Osteoblast (primary cell): ENCODE measurements at places on chromosomes 7 and 10. TPM values are rescaled to one million over a fixed set of nuclear protein-coding genes. Genes with fewer than 3 reads are reported as not detected.
A peak's percentile ranks its signal among the peaks of the same experiment; 100 is the strongest.

GRCh38 chr7:30238721-30239441 is 45.5 kb upstream of the ZNRF2 start:
- no peak for DNase-seq

GRCh38 chr7:44338600-44338999 is 13.2 kb upstream of the CAMK2B start:
- no peak for DNase-seq

GRCh38 chr7:106595922-106596321 is 65.0 kb downstream of the CCDC71L start:
- no peak for DNase-seq

GRCh38 chr10:10734356-10735064 is 283.2 kb upstream of the CELF2 start:
- no peak for DNase-seq

- DNase-seq = no peak
Observed at GRCh38 chr10:130236711-130237110, 100.5 kb downstream of the GLRX3 start.

GRCh38 chr10:130231251-130231741 is 95.1 kb downstream of the GLRX3 start:
- no peak for DNase-seq

DNA sequence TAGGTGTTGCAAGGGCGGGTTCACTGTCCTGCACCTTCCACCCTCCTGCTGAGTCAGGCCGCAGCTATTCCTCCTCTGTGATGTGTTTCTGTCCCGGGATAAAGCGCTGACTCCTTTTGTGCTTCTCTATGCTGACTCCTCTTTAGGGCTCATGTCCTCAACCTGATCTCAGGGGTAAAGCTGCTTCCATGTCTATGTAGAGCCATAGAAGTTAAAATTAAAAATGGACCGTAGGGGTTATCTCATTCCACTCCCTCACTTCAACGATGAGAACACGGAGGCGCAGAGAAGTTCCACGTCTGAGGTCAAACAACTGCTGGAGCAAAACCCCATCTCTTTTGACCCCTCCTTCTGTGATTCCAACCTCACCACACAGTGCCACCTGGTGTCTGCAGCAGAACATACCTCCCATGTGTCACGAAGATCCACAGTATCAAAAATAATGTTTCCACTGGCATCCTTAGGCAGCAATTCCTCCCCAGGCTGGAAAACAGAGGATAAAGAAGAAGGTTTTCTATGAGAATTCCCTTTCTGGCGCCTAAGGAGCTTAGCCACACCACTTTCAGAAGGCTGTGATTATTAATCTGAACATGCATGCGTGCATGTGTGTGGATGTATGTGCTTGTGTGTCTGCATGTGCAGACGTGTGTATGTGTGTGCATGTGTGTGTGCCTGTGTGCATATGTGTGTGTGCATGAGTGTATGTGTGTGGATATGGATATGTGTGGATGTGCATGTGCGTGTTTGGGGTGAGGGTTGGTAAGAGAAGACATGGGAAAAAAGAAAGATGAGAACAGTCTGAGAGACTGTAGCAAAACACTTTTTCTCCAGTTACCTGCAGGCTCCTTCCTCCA is 81.2 kb upstream of the UCN3 start:
- DNase-seq = no peak

GRCh38 chr10:88805361-88805760 is 2.8 kb downstream of the LIPM start:
- no peak for DNase-seq

DNA sequence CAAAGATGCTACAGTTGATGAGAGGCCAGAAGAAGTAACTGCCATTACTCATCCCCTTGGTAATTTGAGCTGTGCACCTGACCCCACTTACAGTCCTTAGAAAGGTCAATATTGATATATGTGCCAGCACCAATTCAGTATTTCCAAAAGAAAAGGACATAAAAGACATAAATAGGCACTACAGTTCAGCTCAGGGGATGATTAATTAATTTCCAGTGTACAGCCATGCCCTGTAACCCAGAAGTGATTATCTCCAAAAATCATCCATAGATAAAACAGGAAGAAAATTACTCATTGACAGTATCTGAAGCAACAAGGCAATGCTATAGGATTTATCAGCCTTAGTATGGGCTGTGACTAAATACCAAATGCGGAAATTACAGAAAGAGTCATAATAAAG is 82.4 kb downstream of the PHYHIPL start:
- no peak for DNase-seq

DNA sequence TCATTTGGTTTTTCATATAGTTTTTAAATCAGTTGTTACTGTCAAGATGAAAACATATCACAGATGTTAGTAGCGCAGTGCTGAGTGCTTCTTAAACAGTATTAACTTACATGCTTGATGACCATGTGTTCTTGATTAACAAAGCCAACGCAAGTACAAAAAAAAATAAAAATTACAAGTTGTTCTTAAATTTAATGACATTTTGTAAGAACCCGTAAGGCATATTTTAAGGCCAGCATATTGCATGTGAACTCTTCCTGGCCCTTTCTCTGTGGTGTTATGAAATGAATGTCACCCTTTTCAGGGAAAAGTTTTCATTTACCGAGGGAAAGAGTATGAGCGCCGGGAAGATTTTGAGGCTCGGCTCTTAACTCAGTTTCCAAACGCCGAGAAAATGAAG is 140.4 kb upstream of the NPS start:
- no peak for DNase-seq

DNA sequence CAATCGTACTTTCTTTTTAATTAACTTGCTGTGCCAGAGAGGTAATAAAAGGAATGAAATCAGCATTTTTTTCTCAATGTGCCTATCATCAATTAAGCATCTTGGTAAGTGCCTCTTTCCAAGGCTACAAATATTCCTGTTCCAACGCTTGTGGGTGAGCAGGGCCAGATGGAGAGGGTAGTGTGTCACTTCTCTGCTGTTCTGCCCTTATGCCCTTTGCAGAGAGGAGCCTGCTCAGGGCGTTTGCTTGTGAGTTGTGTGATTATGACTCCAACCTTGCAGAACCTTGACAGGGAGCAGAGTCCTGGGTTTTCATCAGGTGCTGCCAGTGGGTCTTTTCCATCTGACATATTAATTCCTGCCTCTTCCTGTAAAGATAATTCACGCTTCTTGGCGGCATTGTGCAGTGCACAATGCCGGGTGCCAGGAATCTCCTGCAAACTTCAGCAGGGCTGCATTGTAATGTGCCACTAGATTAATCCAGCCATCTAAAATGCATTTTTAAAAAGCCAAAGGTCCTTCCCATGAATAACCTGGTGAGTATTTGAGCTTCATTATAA is 234.4 kb downstream of the ARHGAP12 start:
- no peak for DNase-seq

- no peak for DNase-seq
Observed at GRCh38 chr7:64101943-64102655, 56.9 kb downstream of the ZNF727 start.

- peak; percentile 83 for DNase-seq
Observed at GRCh38 chr10:96967847-96968246, 135.7 kb downstream of the LCOR start.

DNA sequence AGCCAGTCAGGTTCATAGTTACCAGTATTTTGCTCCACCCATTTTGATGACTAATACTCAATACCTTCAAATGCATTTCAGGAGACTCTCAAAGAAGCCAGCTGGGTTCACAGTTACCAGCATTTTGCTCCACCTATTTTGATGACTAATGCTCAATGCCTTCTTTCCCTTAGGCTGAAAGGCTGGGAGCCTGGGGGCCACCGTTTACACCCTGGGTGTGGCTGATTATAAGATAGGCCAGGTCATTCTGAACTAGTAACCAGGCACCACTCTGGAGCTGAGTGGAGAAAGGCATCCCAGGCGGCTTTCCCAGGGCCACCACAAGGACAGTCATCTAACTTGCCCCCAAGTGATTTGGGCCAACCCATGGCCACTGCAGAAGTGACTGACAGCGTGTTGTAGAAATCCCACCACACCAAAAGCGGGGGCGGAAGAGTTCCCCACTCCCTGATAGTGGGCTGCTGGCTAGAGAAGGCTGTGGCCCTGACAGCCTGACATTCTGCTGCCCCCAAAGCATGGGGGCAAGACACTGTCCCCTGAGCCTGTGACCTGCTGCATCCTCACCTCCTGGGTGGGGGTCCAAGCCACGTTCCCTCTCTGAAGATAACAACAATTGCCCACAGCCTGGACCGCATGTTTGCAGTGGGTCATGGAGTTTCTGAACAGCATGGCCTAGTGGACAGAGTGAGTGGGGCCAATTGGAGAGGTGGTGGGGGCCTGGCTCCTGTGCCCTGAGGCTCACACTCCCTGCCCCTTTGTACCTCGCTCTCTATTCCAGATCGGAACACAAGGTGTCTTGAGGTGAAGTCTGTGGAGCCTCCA is 23.0 kb upstream of the ZNF488 start:
- no peak for DNase-seq

The C7orf33 gene
- total RNA-seq = not detected in 2 replicates

The NRCAM gene
- total RNA-seq = 0.88 and 2.2 TPM in 2 replicates

The CALU gene
- 673 and 708 TPM in 2 replicates for total RNA-seq

The COX15 gene
- 34.5 and 36.9 TPM in 2 replicates for total RNA-seq

The CYP26A1 gene
- not detected in 2 replicates for total RNA-seq

The ZC3HAV1L gene
- 17.1 and 17.4 TPM in 2 replicates for total RNA-seq

The ENTPD1 gene
- total RNA-seq = 7.6 and 10.6 TPM in 2 replicates
